Subcutaneous preadipocyte (primary cell): ENCODE measurements at places on chromosomes 4 and X. TPM values are rescaled to one million over a fixed set of nuclear protein-coding genes. Genes with fewer than 3 reads are reported as not detected.

MXRA5 gene
- total RNA-seq = under 0.01 and 0.73 TPM in 2 replicates

ASMT gene
- total RNA-seq = not detected in 2 replicates

INPP4B gene
- 4.4 and 20.5 TPM in 2 replicates for total RNA-seq

USP53 gene
- total RNA-seq = 103 and 143 TPM in 2 replicates

ODAPH gene
- under 0.01 TPM in 1 of 2 replicates, not detected in the other for total RNA-seq

SRPX2 gene
- total RNA-seq = 78.2 and 99.2 TPM in 2 replicates

GDPD2 gene
- total RNA-seq = under 0.01 TPM in 2 replicates

SUV39H1 gene
- 7.7 and 10.8 TPM in 2 replicates for total RNA-seq

HOPX gene
- total RNA-seq = 0.37 TPM in 1 of 2 replicates, not detected in the other

MAGIX gene
- total RNA-seq = 0.73 and 0.98 TPM in 2 replicates

MAML3 gene
- total RNA-seq = 2.9 and 3.3 TPM in 2 replicates

S100P gene
- total RNA-seq = 0.20 TPM in 1 of 2 replicates, not detected in the other

SYTL5 gene
- under 0.01 TPM in 1 of 2 replicates, not detected in the other for total RNA-seq

ADH1B gene
- total RNA-seq = 17.2 and 497 TPM in 2 replicates

ASB11 gene
- total RNA-seq = not detected in 2 replicates

ATOH1 gene
- not detected in 2 replicates for total RNA-seq

LGI2 gene
- under 0.01 TPM in 1 of 2 replicates, not detected in the other for total RNA-seq

CPZ gene
- 2.0 and 4.0 TPM in 2 replicates for total RNA-seq

TMEM33 gene
- total RNA-seq = 52.5 and 76.6 TPM in 2 replicates

TIMM17B gene
- total RNA-seq = 29.3 and 30.5 TPM in 2 replicates

NLRP2B gene
- not detected in 2 replicates for total RNA-seq

USP26 gene
- not detected in 2 replicates for total RNA-seq

ADAD1 gene
- total RNA-seq = not detected in 2 replicates

TRIM75 gene
- not detected in 2 replicates for total RNA-seq

RAB9B gene
- 0.20 and 0.37 TPM in 2 replicates for total RNA-seq

SULT1E1 gene
- total RNA-seq = 0.37 and 0.39 TPM in 2 replicates

BDH2 gene
- total RNA-seq = 22.1 and 31.2 TPM in 2 replicates

GIMD1 gene
- total RNA-seq = not detected in 2 replicates

KLB gene
- not detected in 2 replicates for total RNA-seq

UGT2B15 gene
- not detected in 2 replicates for total RNA-seq

PRAF2 gene
- 13.5 and 15.4 TPM in 2 replicates for total RNA-seq

GUCY2F gene
- total RNA-seq = not detected in 2 replicates

C1QTNF7 gene
- total RNA-seq = 0.20 and 0.73 TPM in 2 replicates

P2RY8 gene
- total RNA-seq = not detected in 2 replicates

STS gene
- total RNA-seq = 6.6 and 7.2 TPM in 2 replicates

SOD3 gene
- 1.6 and 7.7 TPM in 2 replicates for total RNA-seq

TKTL1 gene
- not detected in 2 replicates for total RNA-seq

PAGE5 gene
- total RNA-seq = not detected in 2 replicates

TMEM47 gene
- total RNA-seq = 14.7 and 27.9 TPM in 2 replicates

SLC10A3 gene
- 28.0 and 28.7 TPM in 2 replicates for total RNA-seq

GYPE gene
- 0.73 and 3.3 TPM in 2 replicates for total RNA-seq

GAGE1 gene
- total RNA-seq = not detected in 2 replicates

PRSS12 gene
- total RNA-seq = 0.37 and 4.1 TPM in 2 replicates

CCSER1 gene
- total RNA-seq = not detected in 2 replicates

TASL gene
- not detected in 2 replicates for total RNA-seq
